ENCODE measurements at places on chromosomes 3 and 15.

DNA sequence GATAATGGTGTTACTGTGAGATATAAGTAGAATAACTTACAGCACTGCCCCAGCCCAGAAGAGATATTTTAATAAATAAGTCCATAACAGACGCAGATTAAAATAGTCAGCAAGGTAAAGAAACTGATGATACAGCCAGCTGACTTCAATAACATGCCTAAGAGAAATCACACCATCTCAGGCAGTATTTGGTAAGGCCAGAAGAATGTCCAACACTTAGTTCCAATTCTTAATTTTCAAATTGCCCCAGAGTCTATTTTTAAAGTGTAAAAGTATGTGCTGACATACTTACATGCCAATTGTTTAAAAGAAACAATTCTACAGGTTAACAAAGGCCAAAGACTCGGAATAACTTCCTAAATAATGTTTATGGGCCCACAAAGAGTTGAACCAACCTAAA lies 1.6 kb downstream of the GNB4 start:
- no peak for DNase-seq

DNA sequence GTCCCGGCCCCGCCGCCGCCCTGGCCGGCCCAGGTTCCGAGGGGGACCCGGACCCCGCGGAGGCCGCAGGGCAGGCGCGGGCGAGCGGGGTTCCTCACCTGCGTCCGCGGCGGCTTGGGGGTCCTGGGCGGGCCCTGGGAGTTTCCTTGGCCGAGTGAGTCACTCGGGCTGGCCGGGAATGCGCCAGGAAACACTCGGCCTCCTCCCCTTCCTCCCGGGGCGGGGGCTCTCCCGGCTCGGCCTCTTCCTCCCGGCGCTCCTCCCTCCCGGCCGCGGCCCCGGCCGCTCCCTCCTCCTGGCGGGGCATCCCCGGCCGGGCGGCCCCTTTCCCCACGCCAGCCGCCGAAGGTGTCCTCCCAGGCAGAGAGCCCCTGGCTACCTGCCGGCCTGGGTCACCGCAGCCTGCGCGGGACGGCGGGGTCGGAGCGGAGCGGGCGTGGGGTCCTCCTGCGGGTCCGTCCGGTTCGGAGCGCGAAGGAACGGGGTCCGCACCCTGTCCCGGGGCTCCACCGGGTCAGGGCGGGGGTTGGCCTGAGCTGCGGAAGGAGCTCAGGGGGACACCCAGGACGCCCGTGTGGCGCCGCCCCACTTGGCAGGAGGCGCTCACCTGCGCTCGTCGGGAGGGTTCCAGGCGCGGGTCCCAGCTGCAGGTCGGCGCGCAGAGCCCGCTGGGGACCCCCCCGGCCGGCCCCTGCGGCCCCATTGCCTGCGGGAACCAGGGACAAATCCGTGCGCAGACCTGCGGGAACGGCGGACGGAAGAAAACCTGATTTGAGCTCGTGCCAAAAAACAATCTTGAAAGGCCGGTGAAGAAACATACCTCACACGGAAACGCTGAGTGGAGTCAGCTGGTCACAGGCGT lies at the start of gene CYFIP1:
CYFIP1 (minus strand) TSS at position 180 of the 862 bp plus-strand sequence. CDS start 33,083 bp downstream, outside the sequence.
- no peak for DNase-seq

DNA sequence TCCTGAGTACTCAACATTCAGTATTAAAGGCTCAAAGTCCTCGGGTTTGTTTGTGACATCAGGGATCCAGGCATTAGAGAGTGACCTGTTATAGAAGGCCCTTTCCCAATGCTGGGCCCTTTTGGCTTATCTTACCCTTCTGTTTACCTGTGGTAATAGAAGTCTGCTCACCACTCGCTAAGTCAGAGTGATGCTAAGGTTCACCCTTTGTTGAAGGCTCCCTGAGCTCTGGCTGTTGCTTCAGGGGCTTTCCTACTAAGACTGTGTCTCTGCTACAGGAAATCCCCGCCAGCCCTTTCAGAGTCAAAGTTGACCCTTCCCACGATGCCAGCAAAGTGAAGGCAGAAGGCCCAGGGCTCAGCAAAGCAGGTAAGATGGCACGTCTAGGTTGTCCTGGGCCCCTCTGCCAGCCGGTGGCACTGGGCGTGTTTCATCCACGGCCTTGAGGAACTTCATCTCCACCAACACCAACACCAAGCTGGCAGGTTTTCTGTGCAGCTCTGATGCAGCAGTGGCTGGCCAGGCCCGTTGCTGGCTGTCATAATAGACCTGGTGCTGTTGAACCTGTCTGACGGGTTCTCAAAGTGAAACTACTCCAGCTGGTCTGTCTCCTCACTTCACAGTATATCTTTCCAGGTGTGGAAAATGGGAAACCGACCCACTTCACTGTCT lies 99.1 kb downstream of the DNASE1L3 start:
- DNase-seq, result no peak

DNA sequence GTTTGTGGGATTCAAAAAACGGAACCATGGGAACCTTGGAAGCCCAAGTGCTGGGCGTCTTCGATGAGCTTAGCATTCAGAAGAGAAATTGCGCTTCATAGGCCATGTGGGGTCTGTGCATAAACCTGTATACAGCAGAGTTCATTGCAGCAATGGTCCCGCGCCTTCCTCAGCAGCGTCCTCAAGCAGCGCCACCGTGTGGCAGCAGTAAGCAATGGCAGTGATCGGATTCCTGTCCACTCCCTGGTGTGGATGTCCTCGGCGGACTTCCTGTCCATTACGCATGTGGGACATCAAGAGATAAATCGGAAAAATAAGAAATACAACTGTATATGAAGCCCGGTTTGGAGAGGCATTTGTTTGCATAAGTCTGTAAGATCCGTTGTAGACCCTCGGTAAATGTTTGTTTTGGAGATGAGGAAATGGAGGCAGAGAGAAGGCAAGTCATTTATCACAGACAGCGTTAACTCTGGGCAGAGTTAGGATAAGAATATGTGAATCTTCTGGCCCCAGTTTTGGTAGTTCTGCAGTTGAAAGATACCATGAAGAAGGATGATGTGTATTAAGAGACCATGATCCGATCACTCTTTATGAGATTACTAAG lies 57.7 kb downstream of the CNTN4 start:
- no peak for DNase-seq

- no peak for DNase-seq
Observed at GRCh38 chr3:42164656-42165055, 73.5 kb downstream of the TRAK1 start.

DNA sequence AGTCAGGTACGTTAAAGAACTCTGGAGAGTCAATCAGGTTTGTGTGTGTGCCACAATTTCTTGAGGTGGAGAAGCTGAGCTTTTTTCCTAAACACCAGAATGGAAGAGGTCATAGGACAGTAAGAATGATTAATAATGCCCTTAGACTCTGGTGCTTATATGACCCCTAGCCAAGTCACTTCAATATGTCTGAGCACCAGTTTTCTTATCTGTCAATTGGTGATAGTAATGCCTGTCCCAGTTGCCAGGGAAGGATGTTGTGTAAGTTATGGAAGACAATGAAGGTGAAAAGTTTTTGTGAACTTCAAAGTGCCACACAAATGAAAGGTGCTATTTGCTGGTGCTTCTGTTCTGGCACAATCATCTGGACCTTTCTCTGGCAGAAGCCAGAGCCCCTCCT lies 22.2 kb upstream of the DLG1 start:
- DNase-seq, result no peak

DNA sequence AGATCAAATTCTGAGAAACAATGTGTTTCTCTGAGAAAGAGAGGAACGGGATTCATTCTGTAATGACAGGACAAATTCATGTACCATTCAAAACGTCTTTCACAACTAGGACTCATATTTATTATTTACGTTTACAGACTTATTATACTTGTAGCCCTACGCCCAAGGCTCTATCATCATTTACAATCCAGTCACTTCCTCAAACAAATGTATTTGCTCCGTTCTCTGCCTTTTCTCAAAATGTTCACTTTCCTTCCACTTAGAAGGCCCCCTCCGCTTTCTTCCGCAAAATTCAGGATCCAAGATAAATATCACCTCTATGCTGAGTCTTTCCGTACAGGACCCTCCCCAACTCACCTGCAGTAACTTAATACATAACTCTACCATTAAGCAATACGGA lies 745 bp downstream of the RSL24D1 start:
- no peak for DNase-seq

DNA sequence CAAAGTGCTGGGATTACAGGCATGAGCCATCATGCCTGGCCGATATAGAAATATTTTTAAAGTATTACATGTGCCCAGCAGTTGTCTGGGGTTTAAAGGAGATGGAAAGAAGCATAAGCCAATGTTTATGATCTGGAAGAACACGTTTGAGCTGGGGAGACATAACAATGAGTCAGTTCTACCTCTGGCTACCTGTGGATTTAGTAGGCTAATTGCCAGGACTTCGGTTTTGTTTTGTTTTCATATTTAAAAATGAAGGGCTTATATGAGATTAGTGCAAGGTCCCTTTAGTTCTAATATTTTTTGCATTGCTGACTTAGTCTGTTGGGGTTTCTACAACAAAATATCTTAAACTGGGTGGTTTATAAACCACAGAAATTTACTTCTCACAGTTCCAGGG lies 22.9 kb upstream of the TNFSF10 start:
- no peak for DNase-seq

DNA sequence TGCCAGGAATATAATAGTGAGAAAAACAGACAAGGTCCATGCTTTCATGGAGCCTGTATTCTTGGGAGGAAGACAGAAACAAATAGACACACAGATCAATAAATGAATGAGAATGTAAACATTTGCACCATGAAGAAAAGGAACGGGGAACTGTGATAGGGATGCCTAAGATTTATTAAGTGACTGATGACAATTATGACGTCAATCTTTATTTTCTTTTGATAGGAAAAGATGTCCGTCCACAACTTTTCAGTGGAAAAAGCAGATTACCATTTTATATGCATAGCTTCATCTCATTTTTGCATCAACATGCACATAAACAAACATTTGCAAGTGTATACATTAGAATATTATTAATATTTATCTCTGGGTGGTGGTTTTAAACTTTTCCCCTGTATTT lies 27.9 kb upstream of the WNT5A start:
- DNase-seq, result no peak

GRCh38 chr3:49484471-49484870 lies 14.4 kb downstream of the DAG1 start:
- no peak for DNase-seq

DNA sequence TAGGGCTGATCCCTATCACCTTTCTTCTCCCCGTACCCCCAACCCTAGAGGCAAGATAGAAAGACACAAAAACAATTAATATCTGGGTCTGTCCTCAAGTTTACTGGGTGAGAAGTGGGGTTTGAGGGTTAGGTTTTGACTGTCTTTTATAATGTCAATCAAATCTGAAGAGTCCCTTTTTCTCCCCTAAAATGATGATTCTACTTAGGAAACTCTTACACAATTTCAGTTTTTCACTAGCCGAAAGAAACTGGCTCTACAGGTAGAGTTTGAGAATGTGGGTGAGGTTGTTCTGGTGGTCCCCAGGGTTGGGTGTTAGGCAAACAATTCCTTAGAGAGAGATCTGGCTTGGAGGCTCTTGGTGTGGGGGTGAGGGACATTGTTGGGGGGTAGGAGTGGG lies 189.9 kb downstream of the TCF12 start:
- no peak for DNase-seq

DNA sequence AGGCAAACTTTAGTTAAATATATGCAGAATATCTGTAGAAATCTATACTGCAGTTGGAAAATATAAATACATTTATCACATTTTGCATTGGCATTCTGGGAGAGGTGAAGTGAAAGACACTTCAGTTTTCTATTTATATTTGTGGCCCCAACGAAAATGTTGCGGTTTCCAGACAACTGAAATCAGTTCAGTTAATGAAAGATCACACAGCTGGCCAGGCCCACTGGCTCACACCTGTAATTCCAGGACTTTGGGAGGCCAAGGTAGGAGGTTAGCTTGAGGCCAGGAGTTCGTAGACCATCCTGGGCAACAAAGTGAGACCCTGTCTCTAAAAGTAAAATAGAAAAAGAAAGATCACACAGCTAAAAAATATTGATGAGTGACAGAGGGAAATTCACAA lies 11.9 kb upstream of the CLASP2 start:
- DNase-seq, result no peak

GRCh38 chr3:129708328-129708861 lies 101.9 kb upstream of the PLXND1 start:
- no peak for DNase-seq

DNA sequence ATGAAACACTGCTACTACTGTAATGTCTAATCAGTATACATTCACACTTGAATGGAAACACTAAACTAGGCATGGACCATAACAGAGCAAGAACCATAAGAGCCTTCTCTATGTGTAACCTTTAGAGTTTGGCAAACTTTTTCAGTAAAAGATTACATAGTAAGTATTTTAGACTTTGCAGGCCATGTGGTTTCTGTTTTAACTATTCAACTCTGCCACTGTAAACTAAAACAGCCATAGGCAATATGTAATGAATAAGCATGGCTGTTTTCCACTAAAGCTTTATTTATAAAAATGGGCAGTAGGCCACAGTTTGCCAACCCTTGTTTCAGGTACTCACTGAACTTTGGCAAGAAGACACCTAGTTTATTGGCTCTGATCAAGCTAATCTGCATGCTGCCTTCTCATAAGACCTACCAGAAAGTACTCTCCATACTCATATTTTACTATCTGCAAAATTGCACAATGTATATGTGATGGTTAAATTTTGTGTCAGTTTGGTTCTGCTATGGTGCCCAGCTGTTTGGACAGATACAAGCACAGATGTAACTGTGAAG lies 46.0 kb downstream of the UACA start:
- DNase-seq, result no peak

DNA sequence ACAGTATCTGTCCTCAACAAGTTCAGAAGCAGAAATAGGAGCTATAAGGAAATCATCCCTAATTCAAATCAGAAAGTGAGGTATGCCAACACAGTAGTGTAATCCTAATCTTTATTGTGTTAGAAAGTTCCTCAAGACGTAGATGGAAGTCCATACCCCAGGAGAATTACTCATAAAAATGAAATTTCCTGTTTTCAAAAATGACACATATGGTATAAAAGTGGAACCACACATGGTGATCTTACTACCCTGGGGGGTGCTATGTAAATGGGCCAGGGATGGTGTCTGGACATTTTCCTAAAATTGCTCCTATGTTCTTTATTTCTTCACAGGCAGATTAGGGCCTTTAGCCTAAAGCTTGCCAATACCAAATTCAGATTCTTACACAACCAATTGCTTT lies 204.1 kb downstream of the ARRDC4 start:
- DNase-seq, result no peak

GRCh38 chr15:79523266-79523665 lies 91.1 kb downstream of the MINAR1 start:
- DNase-seq, result no peak

DNA sequence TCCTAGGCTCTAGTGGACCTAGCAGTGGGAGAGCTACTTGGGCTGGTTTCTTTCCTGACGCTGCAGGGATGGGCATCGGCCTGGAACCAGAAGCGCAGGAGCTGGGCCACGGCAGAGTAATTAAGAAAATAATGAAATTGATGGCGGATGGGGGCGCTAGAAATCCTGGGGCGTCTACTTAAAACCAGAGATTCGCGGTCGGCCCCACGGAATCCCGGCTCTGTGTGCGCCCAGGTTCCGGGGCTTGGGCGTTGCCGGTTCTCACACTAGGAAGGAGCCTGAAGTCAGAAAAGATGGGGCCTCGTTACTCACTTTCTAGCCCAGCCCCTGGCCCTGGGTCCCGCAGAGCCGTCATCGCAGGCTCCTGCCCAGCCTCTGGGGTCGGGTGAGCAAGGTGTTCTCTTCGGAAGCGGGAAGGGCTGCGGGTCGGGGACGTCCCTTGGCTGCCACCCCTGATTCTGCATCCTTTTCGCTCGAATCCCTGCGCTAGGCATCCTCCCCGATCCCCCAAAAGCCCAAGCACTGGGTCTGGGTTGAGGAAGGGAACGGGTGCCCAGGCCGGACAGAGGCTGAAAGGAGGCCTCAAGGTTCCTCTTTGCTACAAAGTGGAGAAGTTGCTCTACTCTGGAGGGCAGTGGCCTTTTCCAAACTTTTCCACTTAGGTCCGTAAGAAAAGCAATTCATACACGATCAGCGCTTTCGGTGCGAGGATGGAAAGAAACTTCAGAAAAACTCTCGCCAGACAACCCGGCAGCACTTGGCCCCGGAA lies 6.1 kb downstream of the SOX14 start:
- no peak for DNase-seq
